Right kidney (tissue), 9 donors: ENCODE measurements at places on chromosomes 7 and 10.

GRCh38 chr7:4124556-4125477 lies 557.3 kb upstream of the FOXK1 start:
- no peak for DNase-seq

GRCh38 chr10:123995082-123995460 lies 98.3 kb downstream of the CHST15 start:
- DNase-seq = no peak

DNA sequence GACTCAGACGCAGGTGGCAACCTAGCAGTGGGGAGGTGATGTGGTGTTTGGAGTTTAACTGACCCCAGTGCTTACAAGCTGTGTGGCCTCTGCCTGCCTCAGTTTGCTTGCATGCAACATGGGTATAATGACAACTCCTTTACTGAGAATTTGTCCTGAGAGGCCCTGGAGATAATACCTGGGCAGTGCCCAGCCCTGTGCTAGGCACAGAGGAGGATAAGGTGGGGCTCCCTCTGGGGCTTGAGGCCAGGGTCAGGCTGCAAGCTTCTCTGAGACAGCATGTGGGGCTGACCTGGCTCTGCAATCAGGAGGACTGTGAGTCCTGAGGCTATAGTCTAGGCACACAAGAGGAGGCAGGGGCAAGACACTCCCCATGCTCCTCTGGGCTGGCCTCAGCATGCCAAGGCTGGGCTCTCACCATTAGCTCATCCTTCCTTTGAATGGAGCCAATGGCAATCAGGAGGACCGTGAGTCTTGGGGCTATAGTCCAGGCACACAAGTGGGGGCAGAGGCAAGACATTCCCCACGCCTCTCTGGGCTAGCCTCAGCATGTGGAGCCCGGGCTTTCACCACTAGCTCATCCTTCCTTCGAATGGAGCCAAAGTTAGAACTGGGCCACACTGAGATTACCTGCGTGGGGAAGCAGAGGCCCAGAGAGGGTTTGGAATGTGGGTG lies 147.9 kb downstream of the RPS24 start:
- no peak for DNase-seq

DNA sequence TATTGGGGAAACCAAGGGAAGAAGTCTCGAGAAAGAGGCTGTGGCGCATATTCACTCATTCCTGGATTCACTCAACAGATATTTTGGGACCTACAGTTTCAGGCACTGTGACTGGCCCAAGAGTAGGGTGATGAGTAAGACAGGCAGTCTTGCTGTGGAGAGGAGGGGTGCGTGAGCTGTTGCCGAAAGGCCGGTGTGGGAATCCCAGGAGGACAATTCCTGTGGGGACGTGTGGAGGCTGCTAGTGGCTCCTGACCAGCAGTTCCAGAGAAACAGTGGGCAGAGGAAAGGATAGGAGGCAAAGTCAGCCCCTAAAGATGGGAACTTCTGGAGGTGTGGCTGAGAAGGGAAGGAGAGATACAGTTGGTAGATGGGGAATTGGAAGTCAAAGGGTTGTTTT lies 59.3 kb upstream of the GRB10 start:
- no peak for DNase-seq

DNA sequence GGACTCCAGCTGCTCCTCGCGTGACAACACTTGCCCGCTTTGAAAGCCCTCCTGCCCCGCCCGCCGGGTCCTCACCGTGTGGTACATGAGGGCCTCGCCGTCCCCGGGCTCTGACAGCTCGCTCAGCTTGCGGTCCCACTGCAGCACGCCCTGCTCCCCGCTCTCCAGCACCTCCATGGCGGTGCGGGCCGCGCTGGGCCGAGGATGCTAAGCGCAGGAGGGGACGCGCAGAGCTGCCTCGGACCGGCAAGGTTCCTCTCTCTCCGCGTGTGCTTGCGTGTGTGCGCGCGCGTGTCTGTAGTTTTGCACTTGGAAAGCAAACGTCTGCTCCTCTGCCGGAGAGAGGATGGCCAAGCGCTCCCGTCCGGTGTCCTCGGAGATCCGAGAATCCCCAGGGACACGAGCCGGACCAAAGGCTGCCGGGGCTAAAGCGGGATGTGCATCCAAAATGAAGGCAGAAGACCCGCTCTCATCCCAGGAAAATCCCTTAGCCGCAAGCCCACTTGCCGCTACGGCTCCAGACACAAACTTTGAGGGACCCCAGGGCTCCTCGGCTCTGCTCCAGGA lies at the start of gene CREB3L2:
Gene CREB3L2 (minus strand): TSS at position 558 of the 567 bp plus-strand sequence. CDS start 381 bp downstream, at position 177.
- DNase-seq = no peak

- DNase-seq = no peak
These were observed 313.3 kb upstream of the AKR1E2 start for GRCh38 chr10:4512671-4513240.

DNA sequence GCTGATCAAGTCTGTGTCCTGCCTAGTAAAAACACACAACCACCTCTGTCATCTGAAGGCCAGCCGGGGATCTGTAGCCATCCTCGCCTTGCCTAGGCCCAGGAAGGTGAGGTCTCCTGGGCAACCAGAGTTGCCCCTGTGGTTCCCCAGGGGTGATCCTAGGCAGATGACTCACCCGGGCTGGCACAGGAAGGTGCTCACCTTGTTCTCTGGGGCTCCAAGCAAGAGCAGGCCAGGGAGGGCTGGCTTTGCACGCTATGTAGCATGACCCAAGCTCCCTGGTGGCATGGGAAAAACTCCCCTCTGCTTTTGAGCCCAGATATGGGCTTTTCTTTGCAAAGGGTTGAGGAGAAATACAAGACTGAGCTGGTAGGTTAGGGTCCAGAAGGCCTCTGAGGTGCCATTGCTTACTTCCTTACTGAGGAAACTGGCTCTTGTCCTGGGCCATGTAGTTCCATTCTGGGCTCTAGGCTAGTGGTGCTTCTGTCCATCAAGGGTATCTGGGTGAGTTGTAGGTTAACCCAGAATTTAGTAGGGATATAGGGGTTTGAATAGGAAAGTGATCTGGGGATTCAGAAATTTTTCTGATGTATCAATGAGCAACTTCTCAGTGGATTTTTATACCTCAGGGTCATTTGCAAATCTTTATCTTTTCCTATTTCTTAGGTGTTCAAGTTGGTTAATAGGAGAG lies 112.0 kb downstream of the NT5C2 start:
- no peak for DNase-seq

DNA sequence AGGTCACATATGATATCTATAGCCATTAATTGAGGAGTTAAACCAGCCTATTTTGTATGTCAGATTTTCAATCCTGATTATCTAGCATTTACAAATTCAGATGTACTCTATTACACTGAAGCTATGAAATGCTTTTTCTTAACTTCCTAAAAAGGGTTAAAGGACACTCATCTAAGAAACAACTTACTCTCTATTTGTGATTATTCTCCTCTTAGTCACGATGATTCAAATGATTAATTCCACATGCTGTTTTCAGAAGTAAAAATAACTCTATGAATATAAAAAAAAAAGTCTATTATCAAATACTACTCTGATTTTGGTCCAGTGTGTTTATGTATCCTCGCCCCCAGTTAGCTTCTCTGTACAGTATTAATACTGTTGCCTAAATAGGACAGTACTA lies 1199.9 kb downstream of the GATA3 start:
- no peak for DNase-seq

GRCh38 chr7:26655781-26656180 lies 208.6 kb downstream of the SKAP2 start:
- DNase-seq = no peak
